ENCODE measurements at places on chromosomes 6 and 20.

DNA sequence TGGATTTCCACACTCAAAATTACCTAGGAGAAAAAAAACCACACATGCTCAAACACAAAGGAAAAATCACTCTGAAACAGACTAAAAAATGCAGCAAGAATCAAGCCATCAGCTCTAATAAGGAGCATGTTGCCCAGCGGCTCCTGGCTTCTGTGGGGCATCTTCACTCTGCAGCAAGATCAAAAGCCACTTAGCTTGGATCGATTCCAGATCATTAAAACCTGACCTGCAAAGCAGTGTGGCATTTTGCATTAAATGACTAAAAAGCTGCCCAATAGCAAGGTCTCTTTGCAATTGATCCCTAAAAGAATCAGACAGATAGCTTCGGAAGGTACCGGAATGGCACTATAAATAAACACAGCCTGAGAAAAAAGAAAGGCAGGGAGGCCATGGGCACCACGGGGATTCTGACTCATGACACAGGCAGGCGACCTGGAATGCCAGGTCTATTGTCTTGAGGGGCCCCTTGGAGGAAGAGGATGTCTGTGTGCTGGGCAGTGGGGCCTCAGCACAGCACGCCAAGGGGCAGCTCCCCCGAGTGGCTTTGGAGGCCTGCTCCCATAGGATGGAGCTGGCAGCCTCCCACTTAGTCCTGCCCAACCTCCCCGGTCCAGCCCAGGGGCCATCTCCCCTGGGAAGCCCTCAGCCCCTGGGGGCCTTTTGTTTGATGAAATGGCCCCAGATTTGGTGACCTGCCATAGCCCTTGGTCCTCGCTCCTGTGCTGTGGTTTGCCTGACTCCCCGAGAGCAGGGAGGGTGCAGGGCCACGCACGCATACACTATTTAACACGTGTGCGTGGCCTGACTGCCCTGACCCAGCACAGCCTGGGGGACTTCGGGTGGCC lies 7.6 kb downstream of the LEMD2 start:
- DNase-seq, result no peak

GRCh38 chr20:41592516-41593216 lies 25.5 kb downstream of the CHD6 start:
- no peak for DNase-seq

- DNase-seq, result no peak
Observed at GRCh38 chr6:120186080-120186479, 836.5 kb upstream of the MAN1A1 start.

GRCh38 chr20:53826597-53827291 lies 233.1 kb upstream of the ZNF217 start:
- DNase-seq, result no peak

- DNase-seq, result no peak
Observed at GRCh38 chr20:22814471-22815205, 220.5 kb upstream of the SSTR4 start.

DNA sequence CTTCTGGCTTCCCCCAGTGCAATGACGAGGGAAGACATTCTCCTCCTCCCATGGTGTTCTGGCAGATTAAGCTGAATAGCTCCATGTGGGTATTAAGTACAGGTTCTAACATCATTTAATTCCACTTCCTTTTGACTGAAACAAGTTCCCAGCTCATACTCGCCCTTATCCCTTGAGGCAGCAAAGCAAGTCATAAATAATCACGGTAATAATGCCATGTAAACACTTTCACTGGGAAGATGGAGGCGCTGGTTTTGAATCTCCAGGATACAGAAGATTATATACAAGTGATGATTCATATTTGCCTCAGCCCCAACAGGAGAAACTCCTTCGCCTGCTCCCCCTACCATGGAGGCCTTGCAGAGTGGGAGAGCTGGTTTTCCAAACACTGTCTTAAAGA lies 141.3 kb downstream of the PXDC1 start:
- DNase-seq, result no peak

GRCh38 chr6:27096834-27097511 lies 150.5 kb upstream of the PRSS16 start:
- peak; percentile 46 for DNase-seq

DNA sequence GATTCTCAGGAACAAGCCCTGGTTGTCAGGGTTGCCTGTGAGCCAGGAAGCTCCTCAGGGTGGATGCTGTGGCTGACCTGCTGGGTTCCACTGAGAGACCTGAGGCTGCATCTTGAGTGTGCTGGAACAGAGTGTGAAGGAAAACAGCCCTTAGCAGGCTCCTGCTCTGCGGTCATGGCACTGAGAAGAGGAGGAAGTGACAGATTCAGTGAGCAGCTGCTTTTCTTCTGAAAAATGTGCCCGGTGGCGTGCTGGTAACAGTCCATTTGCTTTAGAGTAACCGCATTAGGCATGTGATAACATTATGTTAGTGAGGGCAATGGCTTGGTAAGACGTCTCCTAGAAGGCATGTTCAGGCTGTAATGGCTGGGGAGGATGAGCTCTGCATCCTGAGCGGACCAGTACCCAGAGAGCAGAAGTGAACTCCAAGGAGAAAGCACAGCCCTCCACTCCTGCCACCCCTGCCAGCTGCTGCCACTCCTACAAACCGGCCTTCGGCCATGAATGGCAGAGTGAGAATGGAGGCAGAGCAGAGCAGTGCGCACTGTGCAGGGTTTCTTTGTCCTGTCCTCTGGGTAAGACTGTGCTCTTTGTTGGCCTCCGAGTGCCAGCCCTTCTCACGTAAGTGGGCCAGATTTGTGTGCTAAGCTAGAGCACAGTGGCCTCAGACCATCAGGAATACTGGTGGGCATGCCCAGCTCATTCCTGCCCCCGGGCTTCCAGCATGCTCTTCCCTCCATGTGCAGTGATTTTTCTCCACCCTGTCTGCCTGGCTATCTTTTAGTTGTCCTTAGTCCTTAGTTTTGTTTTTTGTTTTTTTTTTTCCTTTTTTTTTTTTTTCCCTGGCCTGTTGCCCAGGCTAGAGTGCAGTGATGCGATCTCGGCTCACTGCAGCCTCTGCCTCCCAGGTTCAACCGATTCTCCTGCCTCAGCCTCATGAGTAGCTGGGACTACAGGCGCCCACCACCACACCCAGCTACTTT lies 98.1 kb upstream of the VSTM2L start:
- DNase-seq, result no peak

DNA sequence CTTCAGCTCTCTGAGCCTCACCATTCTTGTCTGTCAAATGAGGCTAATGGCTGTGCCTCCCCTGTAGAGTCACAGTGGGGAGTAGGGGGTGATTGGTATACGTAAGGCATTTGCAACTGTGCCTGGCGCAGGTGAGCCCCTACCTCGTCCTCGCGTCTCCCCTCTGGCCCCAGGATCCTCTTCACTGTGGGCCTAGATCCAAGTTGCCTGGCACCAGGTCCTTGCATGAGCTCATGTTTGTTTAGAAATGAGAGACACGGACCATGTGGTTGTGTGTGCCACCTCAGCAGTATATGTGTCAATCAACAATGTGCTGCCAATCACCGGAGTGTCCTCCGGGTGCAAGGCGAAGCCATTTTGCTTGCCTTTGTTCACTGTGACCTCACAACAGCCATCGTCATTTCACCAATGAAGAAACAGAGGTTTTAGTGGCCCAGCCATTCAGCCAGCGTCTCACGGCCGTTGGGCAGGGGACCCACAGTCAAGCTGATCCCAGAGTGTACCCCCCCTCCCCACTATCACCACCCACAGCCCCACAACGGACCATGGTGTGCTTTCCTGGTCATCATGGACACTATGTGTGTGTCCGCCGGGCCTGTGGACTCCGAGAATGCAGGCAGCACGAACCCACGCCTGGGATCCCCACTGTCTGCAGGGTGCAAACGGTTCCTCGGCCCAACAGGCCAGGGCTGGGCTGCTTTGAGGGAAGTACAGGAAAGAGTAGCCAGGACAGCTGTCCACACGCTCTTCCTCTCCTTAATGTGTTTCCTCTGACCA lies 35.9 kb upstream of the STX16 start:
- DNase-seq, result no peak

DNA sequence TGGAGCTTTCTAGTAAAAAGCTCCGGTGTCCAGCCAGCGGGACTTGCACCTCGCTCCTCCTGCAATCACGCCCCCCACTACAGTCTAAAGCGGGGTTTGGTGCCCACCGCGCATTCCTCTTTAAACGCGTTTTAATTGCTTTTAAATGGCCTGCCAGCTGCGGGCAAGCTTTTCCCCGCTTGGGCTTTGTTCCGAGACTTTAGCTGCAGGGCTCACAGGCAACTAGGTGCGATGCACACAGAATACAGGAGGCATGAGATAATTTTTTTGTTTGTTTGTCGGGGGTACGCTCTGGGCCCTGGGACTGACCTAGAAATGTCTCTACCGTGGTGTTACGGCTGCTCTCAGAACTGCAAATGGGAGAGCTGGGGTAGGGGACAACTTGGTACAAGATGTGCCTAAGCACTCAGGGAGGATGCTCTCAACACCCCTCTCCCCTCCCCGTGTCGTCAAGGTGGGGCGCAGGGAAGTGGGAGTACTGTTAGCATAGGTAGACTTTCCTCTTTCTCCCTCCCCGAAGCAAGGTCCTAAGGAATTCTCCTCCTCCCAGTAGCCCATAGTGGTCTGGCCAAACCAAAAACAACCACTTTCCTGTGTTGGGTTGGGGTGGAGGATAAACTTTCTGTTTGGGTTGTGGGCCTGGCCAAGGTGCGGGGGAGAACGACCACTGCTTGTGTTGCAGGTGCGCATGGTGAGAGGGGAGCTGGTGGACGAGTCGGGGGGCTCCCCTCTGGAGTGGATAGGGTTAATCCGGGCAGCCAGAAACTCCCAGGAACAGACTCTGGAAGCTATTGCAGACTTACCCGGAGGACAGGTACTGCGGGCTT lies 1.6 kb downstream of the PRDM13 start:
- no peak for DNase-seq

DNA sequence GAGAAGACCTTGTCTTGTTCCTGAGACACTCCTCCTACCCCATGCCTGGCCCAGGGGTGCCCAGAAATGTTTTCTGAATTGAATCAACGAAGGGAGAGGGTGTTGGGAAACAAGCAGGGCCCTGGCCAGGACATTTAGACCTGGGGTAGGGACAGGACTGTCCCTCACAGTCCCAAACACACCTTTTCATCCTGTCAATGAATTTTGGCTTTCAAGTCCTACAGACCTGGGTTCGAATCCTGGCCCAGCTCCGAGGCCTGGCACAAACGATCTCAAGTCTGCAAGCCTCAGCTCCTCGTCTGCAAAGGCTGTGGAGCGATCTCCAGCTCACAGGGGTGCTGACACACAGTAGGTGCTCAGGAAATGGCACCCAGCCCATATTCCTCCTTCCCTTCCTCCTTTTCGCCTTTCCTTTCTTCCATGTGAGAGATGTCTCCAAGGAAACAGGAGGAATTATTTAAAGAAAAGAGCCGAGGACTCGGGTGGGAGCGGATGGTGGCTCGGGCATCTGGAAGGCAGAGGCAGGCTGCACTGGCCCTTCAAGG lies 7.3 kb upstream of the DLGAP4 start:
- DNase-seq, result peak; percentile 9

- DNase-seq, result no peak
Observed at GRCh38 chr20:1535420-1536175, 21.9 kb downstream of the SIRPD start.

- DNase-seq, result no peak
Observed at GRCh38 chr20:18138639-18139583, 1.2 kb downstream of the KAT14 start.

DNA sequence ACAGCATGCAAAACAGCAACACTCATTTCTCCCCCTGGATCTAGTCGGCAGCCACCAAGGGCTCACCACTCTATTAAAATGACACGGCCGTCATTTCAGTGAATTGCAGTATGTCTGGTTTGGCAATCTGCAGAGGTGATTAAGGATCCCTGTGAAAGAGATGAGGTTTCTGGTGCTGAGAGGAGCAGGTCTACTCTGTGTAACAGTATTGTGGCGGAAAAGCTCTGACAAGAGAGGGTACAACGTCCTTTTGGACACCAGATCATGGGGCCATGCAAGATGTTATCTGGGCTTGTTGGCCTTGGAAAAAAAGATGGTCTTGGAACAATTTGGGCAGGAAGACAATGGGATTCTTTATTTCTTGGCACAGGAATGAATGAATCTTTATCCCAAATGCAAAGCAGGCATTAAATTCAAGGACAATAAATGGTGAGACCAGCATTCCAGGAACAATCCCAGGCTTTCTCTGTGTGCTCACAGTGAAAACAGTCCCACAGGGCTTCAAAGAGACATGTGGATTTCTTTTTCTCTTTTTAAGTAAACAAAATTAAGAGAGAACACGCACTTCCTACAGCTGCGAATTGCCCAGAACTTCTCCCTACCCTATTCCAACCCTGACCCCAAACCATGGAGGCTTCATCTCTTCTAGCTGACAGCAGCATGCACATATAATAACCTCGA lies 33.7 kb upstream of the ADGRF1 start:
- no peak for DNase-seq

DNA sequence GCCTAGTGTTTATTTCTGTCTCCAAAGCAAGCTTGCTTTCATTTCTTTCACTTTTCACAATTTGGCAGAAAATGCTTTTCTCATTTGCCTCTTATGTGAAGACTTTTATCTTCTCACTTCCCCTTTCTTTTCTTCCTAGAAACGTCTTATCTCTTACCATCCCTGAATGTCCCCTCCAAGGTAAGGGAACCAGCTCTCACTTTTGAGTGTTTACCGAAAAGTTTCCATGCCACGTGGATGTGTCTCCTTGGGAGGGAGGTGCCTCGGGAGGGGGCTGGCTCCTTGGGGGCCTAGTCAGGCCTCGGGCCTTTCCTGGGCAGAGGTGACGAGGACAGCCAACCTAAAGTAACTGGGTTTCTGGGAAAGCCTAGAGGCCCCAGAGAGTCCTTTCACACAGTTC lies 127.4 kb downstream of the CD24 start:
- DNase-seq, result no peak
